DMS153 (cell line): ENCODE measurements at places on chromosomes 2 and 18.

GRCh38 chr2:169775354-169775753 is 23.3 kb upstream of the SSB start:
- no peak for DNase-seq

DNA sequence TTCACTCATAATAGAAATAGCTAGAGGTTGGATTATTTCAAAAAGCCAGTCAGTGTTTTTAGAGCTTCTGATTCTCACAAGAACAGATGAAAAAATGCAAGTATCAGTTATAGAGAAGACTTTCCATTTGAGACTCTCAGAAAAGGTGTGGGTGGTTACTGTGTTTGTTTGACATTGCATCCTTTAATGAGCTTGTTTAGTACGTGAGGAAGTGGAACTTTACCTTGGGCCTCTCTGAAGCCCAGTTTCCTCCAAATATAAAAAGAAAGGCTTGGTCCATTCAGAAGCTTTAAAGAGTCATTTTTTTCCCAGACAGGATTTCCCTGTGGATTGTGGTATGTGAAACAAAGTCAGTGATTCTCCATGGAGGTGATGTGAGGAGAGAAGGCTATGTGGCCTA is 89.9 kb upstream of the RANBP2 start:
- no peak for DNase-seq

GRCh38 chr2:30425326-30425725 is 21.7 kb upstream of the LCLAT1 start:
- no peak for DNase-seq

DNA sequence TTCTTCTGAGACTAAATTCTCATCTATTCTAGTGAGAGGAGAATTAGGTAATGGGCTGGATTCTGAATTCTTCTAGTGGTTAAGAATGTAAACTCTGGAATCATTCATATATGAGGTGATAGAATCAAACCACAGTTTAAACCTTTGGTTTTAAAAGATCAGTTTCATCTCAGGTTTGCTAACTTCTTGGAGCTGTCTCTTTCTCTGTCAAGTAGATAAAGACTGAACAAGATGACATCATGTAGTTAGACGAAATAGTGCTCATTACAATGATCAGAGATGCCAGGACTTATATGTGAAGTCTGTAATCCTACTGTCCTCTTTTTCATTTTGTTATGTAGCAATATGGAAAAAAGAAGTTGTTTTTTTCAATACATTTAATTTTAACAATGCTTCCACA is 4.9 kb downstream of the CEBPZOS start:
- DNase-seq, result no peak

GRCh38 chr2:37781028-37781427 is 109.6 kb upstream of the CDC42EP3 start:
- DNase-seq, result peak; percentile 52

DNA sequence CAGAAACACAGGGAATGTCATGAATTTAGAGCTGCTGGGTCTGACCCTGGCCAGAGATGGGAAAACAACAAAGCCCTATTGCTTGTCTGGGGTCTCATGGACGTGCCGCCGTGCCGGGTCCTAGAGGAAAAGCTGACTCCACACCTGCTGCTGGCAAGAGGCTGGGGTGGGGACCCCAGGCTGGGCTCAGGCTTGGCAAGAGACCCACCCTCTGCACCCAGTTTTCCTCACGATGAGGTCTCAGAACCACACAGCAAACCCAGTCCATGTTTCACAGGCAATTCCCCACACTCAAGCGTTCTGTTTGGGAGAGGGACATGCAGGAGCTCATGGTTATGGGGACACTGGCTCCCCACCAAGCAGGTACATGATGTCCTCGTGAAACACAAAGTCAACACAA is 367.3 kb upstream of the SALL3 start:
- no peak for DNase-seq

GRCh38 chr18:69469444-69469919 is 68.8 kb downstream of the DOK6 start:
- no peak for DNase-seq

- DNase-seq, result no peak
Measured at GRCh38 chr2:54560146-54560881, 104.2 kb downstream of the SPTBN1 start.

- DNase-seq, result peak; percentile 42
Measured at GRCh38 chr2:17935242-17935885, 56.9 kb downstream of the KCNS3 start.

DNA sequence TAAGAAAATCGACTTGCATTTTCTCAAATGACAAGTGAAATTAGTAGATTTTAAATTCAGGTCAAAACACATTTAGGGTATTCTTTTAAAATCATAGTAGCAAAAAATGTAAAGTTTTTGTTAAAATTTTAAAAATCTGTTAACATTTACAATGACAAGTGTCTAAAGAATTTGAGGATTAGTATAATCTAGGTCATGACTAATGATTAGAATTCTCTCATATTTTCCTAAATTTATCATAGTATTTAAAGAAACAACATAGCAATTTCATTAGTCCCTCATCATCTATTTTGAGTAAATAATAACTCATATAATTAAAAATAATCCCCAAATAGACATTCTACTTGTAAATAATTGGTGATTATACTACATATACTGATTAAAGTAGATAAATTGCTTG is 23.6 kb downstream of the THUMPD2 start:
- DNase-seq, result no peak

GRCh38 chr2:111523009-111523408 is 361.0 kb downstream of the ANAPC1 start:
- DNase-seq, result no peak

GRCh38 chr2:29269095-29269764 is 154.0 kb downstream of the CLIP4 start:
- no peak for DNase-seq

GRCh38 chr2:100862081-100862480 is 42.1 kb downstream of the NPAS2 start:
- DNase-seq, result no peak

- peak; percentile 43 for DNase-seq
Measured at GRCh38 chr18:77671456-77672167, 422.0 kb downstream of the GALR1 start.

DNA sequence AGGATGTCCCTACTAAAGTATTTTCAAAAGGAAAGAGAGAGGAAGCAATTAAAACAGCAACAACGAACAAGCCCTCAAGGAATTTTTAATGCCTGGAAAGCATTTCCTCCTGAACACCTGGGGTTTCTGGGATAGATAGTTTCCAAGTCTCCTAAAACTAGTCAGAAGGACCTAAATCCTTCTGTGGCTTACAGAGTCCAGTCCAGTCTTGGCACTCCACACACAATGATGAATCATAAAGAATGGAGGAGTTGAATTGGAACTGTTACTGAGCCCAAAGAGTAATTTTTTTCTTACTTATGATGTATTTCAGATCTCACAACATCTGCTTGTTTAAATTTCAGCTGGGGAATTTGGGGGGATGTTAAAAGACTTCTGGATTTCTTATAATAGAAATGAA is 144.6 kb upstream of the SETBP1 start:
- no peak for DNase-seq

DNA sequence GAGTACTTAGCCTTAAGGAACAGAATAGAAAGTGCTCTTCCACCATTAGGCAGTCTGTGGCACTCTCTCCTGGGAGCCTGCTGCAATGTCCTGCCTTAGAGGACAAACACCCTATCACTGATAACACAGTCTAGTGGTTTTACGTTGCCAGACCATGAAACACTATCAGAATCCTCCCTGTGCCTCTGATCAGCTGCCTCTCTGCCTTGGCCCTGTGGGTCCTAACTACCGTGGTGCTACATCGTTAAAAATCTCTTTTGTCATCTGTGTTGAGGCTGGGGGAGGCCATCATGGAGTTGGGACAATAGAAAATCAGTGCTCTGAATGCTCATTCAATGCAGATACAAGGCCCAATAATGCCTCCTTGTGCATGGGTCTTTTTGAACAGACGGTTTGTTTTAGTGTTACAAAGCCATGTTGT is 11.9 kb upstream of the APCDD1 start:
- no peak for DNase-seq

DNA sequence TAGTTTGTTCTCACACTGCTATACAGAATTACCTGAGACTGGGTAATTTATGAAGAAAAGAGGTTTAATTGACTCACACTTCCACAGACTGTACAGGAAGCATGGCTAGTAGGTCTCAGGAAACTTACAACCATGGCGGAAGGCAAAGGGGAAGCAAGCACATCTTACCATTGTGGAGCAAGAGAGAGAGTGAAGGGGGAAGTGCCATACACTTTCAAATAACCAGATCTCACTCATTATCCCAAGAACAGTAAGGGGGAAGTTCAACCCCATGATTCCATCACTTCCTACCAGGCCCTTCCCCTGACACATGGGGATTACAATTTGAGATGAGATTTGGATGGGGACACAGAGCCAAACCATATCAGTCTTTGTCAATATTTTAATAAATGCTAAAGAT is 5.0 kb upstream of the CRYGB start:
- DNase-seq, result no peak

DNA sequence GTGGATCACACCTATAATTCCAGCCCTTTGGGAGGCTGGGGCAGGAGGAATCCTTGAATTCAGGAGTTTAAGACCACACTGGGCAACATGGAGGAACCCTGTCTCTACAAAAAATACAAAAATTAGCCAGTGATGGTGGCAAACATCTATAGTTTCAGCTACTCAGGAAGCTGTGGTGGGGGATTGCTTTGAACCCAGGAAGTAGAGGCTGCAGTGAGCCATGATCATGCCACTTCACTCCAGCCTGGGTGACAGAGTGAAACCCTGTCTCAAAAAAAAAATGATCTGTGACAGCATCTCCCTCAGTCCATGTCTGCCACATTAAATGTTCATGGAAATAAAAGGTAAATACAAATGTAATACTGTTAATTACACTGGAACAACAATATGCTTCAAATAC is 121.4 kb upstream of the COL5A2 start:
- no peak for DNase-seq

GRCh38 chr2:191030521-191031154 is 16.7 kb upstream of the STAT1 start:
- peak; percentile 10 for DNase-seq

DNA sequence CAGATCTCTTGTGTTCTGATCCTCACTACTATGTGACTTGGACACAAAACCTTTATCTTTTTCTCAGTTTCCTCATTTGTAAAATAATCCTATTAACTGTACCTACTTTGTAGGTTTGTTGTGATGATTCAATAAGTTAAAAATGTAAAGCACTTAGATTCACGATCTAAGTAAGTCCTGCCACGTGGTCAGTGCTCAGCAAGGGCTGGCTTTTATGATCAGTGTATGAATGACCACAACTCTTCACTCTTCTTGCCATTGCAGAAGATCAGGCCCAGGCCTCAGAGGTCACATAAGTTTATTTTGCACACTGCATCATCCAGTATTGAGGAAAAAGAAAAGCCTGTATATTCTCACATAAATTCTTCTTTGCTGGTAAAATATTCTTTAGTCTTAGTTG is 1192.5 kb upstream of the ACVR2A start:
- no peak for DNase-seq

- DNase-seq, result no peak
Measured at GRCh38 chr18:35247412-35248249, 6.8 kb downstream of the ZNF397 start.

DNA sequence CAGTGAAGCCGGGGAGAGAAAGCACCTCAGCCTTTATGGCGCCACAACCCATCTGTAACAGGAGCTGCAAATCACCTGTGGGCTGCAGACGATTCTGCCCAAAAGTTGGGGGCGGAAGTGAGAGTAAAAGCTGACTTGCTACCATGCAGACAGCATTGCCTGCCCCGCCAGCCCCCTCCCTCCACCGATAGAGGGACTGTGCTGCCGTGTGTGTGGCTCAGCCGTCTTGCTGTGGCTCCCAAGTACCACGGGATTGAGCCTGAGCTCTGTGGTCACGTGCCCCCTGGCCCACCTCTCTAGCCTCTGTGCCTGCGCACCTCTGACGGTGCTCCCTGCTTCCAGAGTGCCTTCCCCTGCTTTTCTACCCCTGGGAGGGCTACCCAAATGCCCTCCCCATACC is 79.6 kb downstream of the GLI2 start:
- no peak for DNase-seq

GRCh38 chr2:164840458-164840929 is 1.1 kb downstream of the COBLL1 start:
- DNase-seq, result peak; percentile 37

DNA sequence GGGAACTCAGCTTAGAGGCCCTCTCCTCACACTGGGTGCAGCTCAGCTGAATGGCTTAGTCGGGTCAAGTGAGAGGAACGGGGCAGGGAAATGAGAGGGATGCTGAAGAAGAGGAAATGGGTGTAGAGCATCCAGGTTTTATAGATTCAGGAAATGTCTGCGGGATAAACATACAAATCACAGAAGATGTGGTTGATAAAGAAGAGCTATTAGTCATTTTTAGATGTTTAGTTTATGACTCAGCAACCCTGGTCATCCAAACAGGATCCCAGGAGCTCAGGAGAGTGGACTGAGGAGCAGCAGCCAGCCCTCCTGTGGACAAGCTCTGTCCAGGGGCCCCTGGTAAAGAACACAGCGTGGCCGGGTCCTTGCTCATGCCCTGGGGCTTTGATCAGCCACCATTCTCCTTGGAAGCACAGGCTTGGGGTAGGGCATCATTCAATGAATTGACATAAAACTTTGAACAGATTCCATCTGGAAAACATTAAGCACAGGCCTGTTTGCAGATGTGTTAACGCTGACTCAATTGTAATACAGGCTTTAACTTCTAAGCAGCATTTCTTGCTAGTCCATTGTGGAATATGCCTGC is 83.0 kb downstream of the NPAS2 start:
- no peak for DNase-seq

GRCh38 chr2:19346983-19347618 is 11.3 kb downstream of the OSR1 start:
- no peak for DNase-seq

- DNase-seq, result no peak
Measured at GRCh38 chr2:221518935-221519625, 53.0 kb downstream of the EPHA4 start.

GRCh38 chr2:96095116-96095636 is 21.2 kb downstream of the ADRA2B start:
- DNase-seq, result no peak

DNA sequence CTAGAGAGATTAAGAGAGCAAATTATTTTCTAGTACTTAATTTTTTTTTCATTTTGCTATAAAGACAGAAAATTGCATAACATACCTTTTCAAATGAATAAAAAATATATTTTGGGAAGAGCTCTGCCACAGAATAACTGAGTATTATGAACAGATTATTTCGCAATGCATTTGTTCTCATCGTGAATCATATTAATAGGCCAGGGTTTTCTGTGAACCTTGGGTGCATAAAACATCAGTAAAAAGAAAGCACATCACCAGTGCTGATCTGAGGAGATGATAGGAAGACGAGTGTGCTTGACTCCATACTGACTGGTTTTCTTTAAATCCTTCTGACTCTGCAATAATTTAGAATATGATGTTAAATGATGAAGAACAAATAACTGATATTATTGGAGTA is 409.1 kb downstream of the CPS1 start:
- DNase-seq, result no peak
